ENCODE measurements at places on chromosomes 16 and 17.

- no peak for DNase-seq
Observed at GRCh38 chr16:49964973-49965372, 60.1 kb upstream of the CNEP1R1 start.

DNA sequence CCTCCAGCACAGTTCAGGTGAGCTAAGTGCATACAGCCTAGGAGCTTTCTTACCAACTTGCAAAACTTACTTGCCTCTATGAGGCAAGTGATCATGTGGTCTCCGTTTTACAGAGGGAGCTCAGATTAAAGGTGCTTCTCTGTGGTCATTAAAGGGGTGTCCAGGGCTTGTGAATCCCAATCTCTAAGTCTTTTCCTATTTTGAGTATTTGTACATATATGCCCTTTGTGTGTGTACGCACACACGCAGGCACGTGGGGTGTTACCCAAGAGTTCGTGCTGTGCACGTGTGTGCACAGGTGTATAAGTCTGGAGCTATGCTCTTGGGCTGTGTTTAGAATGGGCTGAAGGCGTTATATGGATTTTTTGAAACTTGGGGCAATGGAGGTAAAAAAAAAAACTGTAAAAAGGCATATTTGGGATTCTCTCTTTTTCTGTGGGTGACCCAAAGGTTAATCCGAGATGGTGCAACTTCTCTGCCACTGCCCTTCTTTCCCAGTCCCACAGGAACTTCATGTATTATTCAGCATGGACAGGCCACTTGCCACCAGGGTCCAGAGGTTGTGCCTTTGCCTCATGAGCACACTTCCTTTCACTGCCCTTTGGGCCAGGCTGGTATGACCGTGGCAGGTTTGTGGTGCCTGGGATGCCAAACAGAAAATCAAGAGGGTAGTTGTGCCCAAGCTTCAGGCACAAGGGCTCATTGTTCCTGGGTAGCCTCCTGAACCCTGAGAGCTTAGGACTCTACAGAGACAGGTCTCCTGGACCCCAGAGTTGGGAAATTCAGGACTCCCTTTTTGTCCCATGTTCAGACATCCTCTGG, 1.5 kb downstream of the ABCC3 start:
- DNase-seq, result no peak

- no peak for DNase-seq
Observed at GRCh38 chr17:33140413-33141099, 148.9 kb downstream of the SPACA3 start.

DNA sequence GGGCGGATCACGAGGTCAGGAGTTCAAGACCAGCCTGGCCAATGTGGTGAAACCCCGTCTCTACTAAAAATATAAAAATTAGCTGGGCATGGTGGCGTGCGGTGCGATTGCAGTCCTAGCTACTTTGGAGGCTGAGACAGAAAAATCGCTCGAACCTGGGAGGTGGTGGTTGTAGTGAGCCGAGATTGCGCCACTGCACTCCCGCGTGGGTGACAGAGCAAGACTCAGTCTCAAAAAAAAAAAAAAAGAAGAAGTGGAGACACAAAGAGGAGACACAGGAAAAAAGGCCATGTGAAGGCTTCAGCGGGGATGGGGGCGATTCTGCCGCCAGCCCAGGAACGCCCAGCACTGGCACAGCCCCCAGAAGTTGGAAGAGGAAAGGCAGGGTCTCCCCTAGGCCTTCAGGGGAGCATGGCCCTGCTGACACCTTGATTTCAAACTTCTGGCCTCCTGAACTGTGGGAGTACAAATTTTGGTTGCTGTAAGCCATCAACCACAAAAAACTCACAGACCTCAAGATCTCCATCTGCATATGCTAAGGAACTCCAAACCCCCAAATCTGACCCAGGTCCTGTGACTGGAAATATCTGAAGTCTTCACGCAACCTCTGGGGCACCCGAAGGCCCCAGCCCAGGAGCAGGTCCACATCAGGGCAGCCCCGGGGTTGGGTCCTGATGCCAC, 7.0 kb downstream of the SGSH start:
- no peak for DNase-seq

DNA sequence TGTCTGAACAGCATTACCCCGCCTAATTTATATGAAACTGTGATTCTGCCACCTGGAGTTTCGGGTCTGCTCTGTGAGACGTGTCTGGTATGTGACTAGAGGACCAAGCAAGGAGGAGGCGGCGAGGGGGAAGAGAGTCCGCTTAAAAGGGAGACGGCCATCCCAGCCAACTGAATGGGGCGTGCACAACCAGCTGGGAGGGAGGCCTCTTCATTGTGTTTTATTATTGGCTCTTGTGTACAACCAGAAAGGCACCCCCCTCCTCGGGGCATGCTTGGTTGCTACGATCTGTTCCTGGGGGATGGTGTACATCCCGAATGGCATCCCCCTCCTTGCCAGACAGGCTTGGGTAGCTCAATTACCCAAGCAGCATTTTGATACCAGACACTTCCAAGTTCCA, 384.5 kb upstream of the SALL1 start:
- DNase-seq, result no peak

- no peak for DNase-seq
Observed at GRCh38 chr16:28265822-28266221, 26.5 kb upstream of the SBK1 start.

- DNase-seq, result peak; percentile 70
Observed at GRCh38 chr16:11396241-11397048, 51.2 kb downstream of the RMI2 start.

- DNase-seq, result no peak
Observed at GRCh38 chr16:3523281-3523680, 22.5 kb downstream of the CLUAP1 start.

DNA sequence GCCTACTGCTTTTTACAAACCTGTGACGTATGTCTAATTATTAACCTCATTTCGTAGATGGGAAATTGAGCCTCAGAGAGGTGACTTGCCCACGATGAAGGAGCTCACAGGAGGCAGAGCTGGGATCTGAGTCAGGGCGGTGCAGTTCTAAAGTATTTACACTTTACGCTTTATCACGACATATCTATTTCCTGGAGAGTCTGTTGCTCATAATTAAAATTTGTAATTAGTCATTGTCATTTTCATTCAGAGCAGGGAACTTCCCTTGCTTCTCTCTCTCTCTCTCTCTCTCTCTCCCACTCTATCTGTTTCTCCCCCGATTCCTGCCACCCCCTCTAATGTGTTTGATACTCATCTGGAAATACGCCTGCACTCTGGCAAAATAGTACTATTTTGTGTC, 5.9 kb downstream of the SLC5A11 start:
- no peak for DNase-seq

- no peak for DNase-seq
Observed at GRCh38 chr17:42893359-42893758, 7.2 kb upstream of the G6PC1 start.

DNA sequence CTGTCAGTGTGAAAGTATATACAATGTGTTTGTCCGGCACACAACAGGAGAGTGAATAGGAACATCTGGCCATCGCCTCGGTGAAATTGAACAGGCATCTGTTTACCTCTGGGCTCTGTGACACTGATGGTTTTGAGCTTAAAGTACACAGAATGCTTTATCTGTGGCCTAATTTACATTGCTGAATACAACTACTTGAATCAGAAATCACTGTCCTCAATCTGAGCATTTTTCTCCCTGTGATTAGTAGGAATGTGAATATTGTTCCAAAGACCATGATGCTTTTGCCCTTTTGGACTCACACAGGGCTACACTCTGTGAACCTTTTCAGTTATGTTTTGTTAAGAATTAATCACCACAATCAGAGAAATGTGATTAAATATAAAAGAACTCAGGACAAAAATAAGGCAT, 323.0 kb upstream of the TBX2 start:
- DNase-seq, result no peak

Data from T-cell (primary cell).